ENCODE measurements at places on chromosomes 5 and 9.
A peak's percentile ranks its signal among the peaks of the same experiment; 100 is the strongest.

DNA sequence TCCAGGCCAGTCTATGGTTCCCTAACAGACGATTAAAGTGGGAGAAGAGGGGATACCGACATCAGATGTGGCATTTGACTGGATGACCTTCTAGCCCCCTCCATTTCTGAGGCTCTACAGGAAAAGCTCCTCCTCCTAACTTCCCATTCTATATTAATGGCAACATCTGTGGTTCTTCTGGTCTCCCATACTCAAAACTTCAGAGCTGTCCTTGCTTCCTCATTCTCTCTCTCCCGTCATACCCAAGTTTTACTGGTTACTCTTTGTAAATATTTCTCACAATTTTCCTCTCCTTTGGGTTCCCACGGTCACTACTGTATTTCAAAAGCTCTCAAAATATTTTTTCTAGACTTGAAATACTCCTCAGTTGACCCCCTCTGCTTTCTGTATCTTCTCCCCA, 36.0 kb upstream of the IL7R start:
- no peaks in the 10 kb centered on the region for H3K36me3 ChIP-seq
- no peaks in the 10 kb centered on the region for H3K4me1 ChIP-seq
- H3K27ac ChIP-seq: peak overlapping the region; percentile 58
- H3K27me3 ChIP-seq: no peaks in the 10 kb centered on the region
- no peak for DNase-seq
- H3K4me3 ChIP-seq: no peak overlapping the region

- H3K27ac ChIP-seq: no peak overlapping the region
- no peak overlapping the region for H3K4me3 ChIP-seq
- no peaks in the 10 kb centered on the region for H3K36me3 ChIP-seq
These were observed 128.2 kb downstream of the OLFM1 start for GRCh38 chr9:135215571-135216161.

- H3K27ac ChIP-seq: no peak overlapping the region
- no peaks in the 10 kb centered on the region for H3K27me3 ChIP-seq
These were observed 285.9 kb downstream of the KIF4B start for GRCh38 chr5:155299386-155300005.

- H3K27ac ChIP-seq: no peak overlapping the region
- no peaks in the 10 kb centered on the region for H3K27me3 ChIP-seq
- H3K4me3 ChIP-seq: no peak overlapping the region
- no peak for DNase-seq
- H3K36me3 ChIP-seq: no peaks in the 10 kb centered on the region
These were observed 206.0 kb upstream of the WWC1 start for GRCh38 chr5:168085261-168086031.

- H3K4me3 ChIP-seq: no peak overlapping the region
- DNase-seq: peak; percentile 44
- no peaks in the 10 kb centered on the region for H3K4me1 ChIP-seq
- no peaks in the 10 kb centered on the region for H3K36me3 ChIP-seq
These were observed 45.7 kb upstream of the ORM1 start for GRCh38 chr9:114276908-114277821.

DNA sequence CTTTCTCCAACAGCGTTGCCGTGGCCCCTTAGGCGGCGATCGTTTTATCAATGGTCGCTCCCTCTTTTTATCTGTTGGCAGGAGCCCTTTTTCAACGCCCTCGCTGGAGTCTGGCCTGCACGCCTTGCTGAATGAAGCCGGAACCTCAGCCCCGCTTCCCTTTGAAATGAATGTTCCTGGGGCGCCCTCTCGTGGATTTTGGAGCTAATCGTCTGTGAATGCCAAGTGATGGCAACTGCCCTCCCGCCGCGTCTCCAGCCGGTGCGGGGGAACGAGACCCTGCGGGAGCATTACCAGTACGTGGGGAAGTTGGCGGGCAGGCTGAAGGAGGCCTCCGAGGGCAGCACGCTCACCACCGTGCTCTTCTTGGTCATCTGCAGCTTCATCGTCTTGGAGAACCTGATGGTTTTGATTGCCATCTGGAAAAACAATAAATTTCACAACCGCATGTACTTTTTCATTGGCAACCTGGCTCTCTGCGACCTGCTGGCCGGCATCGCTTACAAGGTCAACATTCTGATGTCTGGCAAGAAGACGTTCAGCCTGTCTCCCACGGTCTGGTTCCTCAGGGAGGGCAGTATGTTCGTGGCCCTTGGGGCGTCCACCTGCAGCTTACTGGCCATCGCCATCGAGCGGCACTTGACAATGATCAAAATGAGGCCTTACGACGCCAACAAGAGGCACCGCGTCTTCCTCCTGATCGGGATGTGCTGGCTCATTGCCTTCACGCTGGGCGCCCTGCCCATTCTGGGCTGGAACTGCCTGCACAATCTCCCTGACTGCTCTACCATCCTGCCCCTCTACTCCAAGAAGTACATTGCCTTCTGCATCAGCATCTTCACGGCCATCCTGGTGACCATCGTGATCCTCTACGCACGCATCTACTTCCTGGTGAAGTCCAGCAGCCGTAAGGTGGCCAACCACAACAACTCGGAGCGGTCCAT, 10.0 kb downstream of the S1PR3 start:
- peak; percentile 91 for DNase-seq
- H3K27ac ChIP-seq: no peak overlapping the region
- no peaks in the 10 kb centered on the region for H3K27me3 ChIP-seq
- peaks cover 53% of the 10 kb centered on the region for H3K36me3 ChIP-seq
- H3K4me1 ChIP-seq: peaks cover 17% of the 10 kb centered on the region

GRCh38 chr9:105971986-105972385, 277.6 kb downstream of the TMEM38B start:
- H3K36me3 ChIP-seq: no peaks in the 10 kb centered on the region
- no peak for DNase-seq
- H3K4me1 ChIP-seq: no peaks in the 10 kb centered on the region
- no peak overlapping the region for H3K27ac ChIP-seq

DNA sequence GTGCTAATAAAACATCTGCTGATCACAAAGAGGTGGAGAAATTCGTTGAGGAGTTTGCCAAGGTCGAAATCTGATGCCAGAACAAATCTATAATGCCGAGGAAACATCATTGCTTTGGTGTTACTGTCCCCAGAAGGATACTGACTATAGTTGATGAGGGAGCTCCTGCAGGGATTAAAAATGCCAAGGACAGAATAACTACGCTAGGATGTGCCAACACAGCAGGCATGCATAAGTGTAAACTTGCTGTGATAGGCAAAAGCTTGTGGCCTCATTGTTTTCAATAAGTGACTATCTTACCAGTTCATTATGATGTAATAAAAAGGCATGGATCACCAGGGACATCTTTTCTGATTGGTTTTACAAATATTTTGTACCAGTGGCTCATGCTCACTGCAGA, 66.8 kb upstream of the ADCY2 start:
- H3K4me3 ChIP-seq: no peak overlapping the region
- no peaks in the 10 kb centered on the region for H3K4me1 ChIP-seq
- H3K27me3 ChIP-seq: no peaks in the 10 kb centered on the region
- no peak overlapping the region for H3K27ac ChIP-seq
- DNase-seq: no peak
- H3K36me3 ChIP-seq: no peaks in the 10 kb centered on the region

DNA sequence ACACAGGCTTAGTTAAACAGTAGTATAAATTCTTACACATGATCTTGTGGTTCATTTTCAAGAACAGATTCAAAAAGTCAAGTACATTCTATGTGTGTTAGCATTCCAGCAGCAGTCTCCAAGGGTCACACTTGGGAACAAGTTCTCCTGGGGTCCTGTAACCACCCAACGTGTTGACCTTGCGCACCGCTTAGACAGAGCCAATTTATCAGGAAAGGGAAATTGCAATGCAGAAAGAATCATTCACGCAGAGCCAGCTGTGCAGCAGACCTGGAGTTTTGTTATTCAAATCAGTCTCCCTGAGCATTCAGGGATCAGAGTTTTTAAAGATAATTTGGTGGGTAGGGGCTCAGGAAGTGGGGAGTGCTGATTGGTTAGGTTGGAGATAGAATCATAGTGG, 8.5 kb upstream of the RXFP3 start:
- no peaks in the 10 kb centered on the region for H3K27me3 ChIP-seq
- no peaks in the 10 kb centered on the region for H3K4me1 ChIP-seq
- no peak overlapping the region for H3K27ac ChIP-seq
- H3K4me3 ChIP-seq: no peak overlapping the region
- no peak for DNase-seq

DNA sequence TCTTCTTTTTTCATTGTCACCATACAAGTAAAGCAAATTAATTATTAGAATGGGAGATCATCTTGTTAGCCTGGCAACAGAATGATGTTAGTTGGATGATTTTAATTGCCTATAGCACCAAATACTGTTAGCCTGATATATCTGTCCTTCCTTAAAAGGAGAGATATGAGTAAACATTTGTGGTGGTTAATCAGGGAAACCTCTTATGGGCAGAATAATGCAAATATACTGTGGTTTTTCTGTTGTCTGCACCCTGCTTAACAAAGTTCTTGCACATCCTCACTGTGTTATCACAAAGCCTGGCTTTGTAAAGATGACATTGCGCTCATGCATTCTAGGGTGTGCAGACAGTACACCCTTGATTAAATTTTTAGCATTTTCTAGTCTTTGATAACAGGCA, 254.9 kb upstream of the SMC2 start:
- no peak overlapping the region for H3K4me3 ChIP-seq
- no peak overlapping the region for H3K27ac ChIP-seq
- H3K27me3 ChIP-seq: no peaks in the 10 kb centered on the region
- no peaks in the 10 kb centered on the region for H3K36me3 ChIP-seq
- H3K4me1 ChIP-seq: no peaks in the 10 kb centered on the region

DNA sequence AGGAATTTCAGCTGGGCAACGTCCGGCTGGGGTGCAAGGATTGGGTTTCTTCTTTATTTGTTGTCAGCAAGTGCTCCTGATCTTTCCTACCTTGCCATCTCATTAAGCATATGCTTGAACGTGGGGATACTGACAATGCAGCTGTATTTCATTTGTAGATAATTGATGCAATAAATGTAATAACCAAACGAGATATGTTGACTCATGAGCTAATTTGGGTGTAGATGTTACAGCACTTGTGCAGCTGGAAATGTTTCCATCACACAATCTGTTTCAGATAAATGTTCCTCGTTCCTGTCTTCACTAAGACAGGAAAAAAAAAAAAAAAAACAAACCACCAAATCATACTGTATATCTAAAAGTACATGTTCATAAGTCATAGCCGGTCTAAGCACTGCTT, 123.8 kb downstream of the DMRT2 start:
- H3K27me3 ChIP-seq: no peaks in the 10 kb centered on the region
- no peaks in the 10 kb centered on the region for H3K36me3 ChIP-seq
- no peak for DNase-seq
- no peak overlapping the region for H3K27ac ChIP-seq
- no peak overlapping the region for H3K4me3 ChIP-seq

All from spleen (tissue), 13 donors.